ENCODE measurements at places on chromosomes 2 and 18.

- no peak for DNase-seq
Measured at GRCh38 chr2:222100704-222101699, 197.8 kb downstream of the PAX3 start.

DNA sequence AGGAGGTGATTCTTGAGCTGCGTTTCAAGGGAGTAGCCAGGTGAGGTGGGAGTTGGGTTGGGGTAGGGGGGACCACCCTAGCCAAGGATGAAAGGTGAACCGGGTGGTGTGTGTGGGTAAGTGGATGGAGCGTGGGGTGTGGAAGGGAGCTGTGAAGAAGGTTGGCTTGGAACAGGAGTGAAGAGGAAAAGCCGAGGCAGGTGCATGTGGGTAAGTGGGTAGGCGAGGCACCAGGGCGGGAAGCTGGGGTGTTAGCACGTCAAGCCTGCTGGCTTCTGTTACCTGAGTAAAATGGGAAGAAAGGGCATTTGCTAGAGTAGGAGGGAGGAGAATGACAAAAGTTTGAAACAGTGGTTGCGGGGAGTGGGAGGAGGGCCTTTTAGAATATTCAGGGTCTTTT lies 31.6 kb downstream of the TANC1 start:
- no peak for DNase-seq

GRCh38 chr2:14081521-14081920 lies 551.0 kb upstream of the LRATD1 start:
- no peak for DNase-seq

GRCh38 chr2:30923623-30924022 lies 116.4 kb upstream of the CAPN13 start:
- no peak for DNase-seq
